ENCODE measurements at places on chromosomes 16 and 17.

GRCh38 chr17:83077939-83078338 lies 1.5 kb upstream of the METRNL start:
- DNase-seq: no peak

GRCh38 chr16:66346221-66346620 lies 20.3 kb upstream of the CDH5 start:
- no peak for DNase-seq

DNA sequence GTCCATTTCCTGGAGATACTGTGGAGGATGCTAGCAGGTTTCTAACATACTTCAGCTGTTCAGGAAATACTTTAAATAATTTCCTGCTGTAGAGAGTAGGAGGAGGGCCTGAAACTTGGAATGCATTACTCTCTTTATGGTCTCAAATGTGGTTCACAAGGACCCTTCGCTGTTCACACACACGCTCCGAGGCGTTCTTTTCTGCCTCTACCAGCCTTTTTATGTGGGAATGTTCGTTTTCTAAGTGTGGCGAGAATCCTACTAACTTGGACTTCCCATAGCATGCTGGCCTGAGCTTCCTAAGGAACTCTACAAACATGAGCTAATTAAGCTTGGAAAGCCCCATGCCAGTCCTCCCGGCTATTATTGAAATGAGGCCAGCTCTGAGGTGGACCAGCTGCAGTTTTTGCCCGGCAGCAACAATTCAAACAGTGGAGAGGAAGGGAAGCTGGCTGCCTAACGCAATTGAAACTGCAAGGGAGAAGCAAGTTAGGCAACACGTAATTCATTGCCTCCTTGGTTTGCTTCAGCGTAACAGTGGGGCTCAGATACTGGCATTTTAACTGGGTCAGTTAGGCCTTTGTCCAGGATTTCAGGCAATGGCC lies 18.9 kb downstream of the KPNA2 start:
- peak; percentile 28 for DNase-seq

GRCh38 chr17:13393841-13394710 lies 207.7 kb downstream of the HS3ST3A1 start:
- peak; percentile 94 for DNase-seq

GRCh38 chr17:27430882-27431491 lies 25.3 kb upstream of the KSR1 start:
- no peak for DNase-seq

- DNase-seq: peak; percentile 93
Observed at GRCh38 chr17:12637015-12637414, 28.7 kb upstream of the MYOCD start.

GRCh38 chr16:79805621-79806020 lies 205.1 kb upstream of the MAF start:
- DNase-seq: no peak

DNA sequence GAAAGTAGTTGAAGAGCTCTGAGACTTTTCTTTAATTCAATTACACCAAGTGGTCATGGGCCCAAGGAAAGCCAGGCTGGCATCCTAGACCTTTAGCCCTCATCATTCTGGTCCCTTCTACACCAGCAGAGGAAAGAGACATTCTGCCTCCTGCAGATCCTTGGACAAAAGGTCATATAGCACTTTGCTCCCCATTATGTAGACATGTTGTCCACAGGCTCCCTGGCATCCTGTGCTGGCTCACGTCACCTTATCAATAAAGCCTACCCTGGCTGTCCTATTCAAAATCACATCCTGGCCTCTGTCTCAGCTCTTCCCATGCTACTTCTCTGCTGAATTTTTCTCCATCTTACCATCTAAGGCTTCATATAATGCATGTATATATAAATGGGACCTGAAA lies 61.6 kb upstream of the MAF start:
- DNase-seq: no peak

GRCh38 chr17:19243838-19244237 lies 6.7 kb downstream of the EPN2 start:
- DNase-seq: no peak

Measured in skeletal muscle cell (primary cell).